Caki2 (cell line): ENCODE measurements at places on chromosomes 2 and 18. TPM values are rescaled to one million over a fixed set of nuclear protein-coding genes. Genes with fewer than 3 reads are reported as not detected.

EVX2 gene
- total RNA-seq = not detected in 2 replicates

IL18R1 gene
- total RNA-seq = 0.41 and 1.5 TPM in 2 replicates

CENPA gene
- total RNA-seq = 23.2 and 49.5 TPM in 2 replicates

SNED1 gene
- not detected in 2 replicates for total RNA-seq

RASGRP3 gene
- 0.90 TPM in 1 of 2 replicates, not detected in the other for total RNA-seq

FN1 gene
- total RNA-seq = 3,498 and 3,981 TPM in 2 replicates

CPO gene
- 1.2 TPM in 1 of 2 replicates, not detected in the other for total RNA-seq

PSMA8 gene
- total RNA-seq = not detected in 2 replicates

COL4A3 gene
- 3.4 and 3.9 TPM in 2 replicates for total RNA-seq

SCN2A gene
- total RNA-seq = 0.14 TPM in 1 of 2 replicates, not detected in the other

UPP2 gene
- not detected in 2 replicates for total RNA-seq

TMEM198 gene
- total RNA-seq = 4.5 and 9.3 TPM in 2 replicates

PDK1 gene
- total RNA-seq = 39.2 and 44.6 TPM in 2 replicates

CTNNA2 gene
- total RNA-seq = 0.09 TPM in 1 of 2 replicates, not detected in the other

COBLL1 gene
- total RNA-seq = 4.1 and 16.4 TPM in 2 replicates

KCNG2 gene
- total RNA-seq = not detected in 2 replicates

RMDN2 gene
- 1.9 and 4.8 TPM in 2 replicates for total RNA-seq

SEPTIN10 gene
- total RNA-seq = 57.1 and 76.8 TPM in 2 replicates

HRH4 gene
- not detected in 2 replicates for total RNA-seq

CKAP2L gene
- 14.0 and 15.3 TPM in 2 replicates for total RNA-seq

ECEL1 gene
- total RNA-seq = 1.0 TPM in 1 of 2 replicates, not detected in the other

XDH gene
- 0.68 and 1.4 TPM in 2 replicates for total RNA-seq

RNF144A gene
- total RNA-seq = 5.0 and 19.5 TPM in 2 replicates

FEV gene
- total RNA-seq = not detected in 2 replicates
